ENCODE measurements at places on chromosomes 2 and 18.

GRCh38 chr2:18404708-18405107 lies 155.7 kb downstream of the RDH14 start:
- no peak overlapping the region for H3K27ac ChIP-seq
- no peaks in the 10 kb centered on the region for H3K4me1 ChIP-seq
- no peak for DNase-seq
- H3K4me3 ChIP-seq, result no peak overlapping the region
- H3K27me3 ChIP-seq, result no peaks in the 10 kb centered on the region
- H3K36me3 ChIP-seq, result no peaks in the 10 kb centered on the region

- no peak overlapping the region for H3K4me3 ChIP-seq
- H3K4me1 ChIP-seq, result peaks cover 62% of the 10 kb centered on the region
- H3K27me3 ChIP-seq, result no peaks in the 10 kb centered on the region
- H3K27ac ChIP-seq, result no peak overlapping the region
These were observed 149.7 kb downstream of the LDLRAD4 start for GRCh38 chr18:13368080-13368813.

- no peak overlapping the region for H3K27ac ChIP-seq
- peaks cover 7% of the 10 kb centered on the region for H3K36me3 ChIP-seq
- H3K4me3 ChIP-seq, result no peak overlapping the region
- no peaks in the 10 kb centered on the region for H3K27me3 ChIP-seq
- no peak for DNase-seq
These were observed 108.0 kb downstream of the RNF152 start for GRCh38 chr18:61784834-61785233.

DNA sequence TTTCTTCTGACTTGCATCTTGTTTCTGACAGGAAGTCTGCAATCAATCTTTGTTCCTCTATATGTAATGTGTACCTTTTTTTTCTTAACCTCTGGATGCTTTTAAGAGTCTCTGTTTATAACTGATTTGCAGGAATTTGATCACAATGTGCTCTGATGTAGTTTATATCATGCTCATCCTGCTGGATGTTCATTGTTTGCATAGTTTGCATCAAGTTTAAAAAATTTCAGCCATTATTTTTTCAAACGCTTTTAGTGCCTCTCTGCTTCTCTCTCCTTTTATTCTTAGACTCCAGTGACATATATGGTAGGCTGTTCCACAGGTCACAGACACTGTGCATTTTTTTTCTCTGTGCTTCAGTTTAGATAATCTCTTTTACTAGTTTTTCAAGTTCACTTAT lies 23.9 kb downstream of the RBKS start:
- H3K27ac ChIP-seq, result no peak overlapping the region
- no peaks in the 10 kb centered on the region for H3K27me3 ChIP-seq
- peaks cover 9% of the 10 kb centered on the region for H3K4me1 ChIP-seq
- no peaks in the 10 kb centered on the region for H3K36me3 ChIP-seq
- no peak overlapping the region for H3K4me3 ChIP-seq
- DNase-seq, result no peak

DNA sequence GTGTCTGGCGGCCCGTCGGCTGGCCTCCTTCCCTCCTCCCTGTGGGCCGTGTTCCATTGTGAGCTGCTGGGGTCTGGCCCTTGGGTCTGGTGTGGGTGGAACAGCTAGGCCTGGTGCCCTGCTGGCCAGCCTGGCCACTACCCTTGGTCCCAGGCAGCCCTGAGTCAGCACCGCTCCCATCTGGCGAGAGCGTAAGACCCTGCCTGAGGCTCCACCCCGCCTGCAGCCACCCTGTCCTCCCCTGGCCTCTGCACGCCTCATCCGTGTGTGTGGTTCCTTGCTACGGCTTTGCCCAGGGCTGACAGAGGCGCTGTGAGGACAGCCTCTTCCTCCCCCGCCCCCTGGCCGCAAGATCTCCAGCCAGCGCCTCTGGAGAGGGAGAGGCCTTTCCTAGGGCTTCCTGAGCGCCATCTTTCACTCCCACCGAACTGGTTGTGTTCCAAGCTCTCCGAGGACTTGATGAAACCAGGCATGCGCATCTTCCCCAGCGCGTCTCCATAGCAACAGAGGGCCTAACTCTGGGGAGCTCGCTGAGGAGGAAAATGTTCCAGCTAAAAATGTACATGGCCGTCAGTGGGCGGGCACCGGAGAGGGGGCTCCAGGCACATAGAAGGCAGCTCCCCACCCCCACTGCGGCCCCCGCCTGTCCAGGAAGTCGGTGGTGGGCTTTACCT lies 83.0 kb downstream of the STPG4 start:
- peak; percentile 82 for DNase-seq
- peaks cover 87% of the 10 kb centered on the region for H3K4me1 ChIP-seq
- no peaks in the 10 kb centered on the region for H3K27me3 ChIP-seq
- H3K27ac ChIP-seq, result peak overlapping the region; percentile 95
- no peak overlapping the region for H3K4me3 ChIP-seq
- H3K36me3 ChIP-seq, result peaks cover 6% of the 10 kb centered on the region

DNA sequence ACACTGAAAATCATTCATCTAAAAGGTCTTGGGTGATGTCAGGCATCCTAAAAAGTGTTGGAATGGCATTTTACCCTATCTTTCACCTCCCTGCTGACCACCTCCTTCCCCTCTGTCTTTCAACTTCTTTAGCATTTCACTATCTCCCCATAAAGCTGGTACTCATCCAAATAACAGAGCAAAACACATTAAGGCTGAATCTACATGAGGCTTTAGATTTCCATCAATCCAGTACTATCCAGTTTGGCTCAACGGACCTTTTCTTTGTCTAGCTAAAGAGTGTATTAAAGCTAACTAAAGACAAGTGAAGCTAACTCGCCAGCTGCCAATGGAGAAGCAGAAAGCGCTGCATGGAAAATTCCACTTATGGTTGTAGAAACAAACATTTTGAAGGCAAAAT lies 122.5 kb upstream of the NCKAP5 start:
- no peaks in the 10 kb centered on the region for H3K4me1 ChIP-seq
- no peaks in the 10 kb centered on the region for H3K36me3 ChIP-seq
- DNase-seq, result no peak
- no peak overlapping the region for H3K27ac ChIP-seq

GRCh38 chr18:777021-777420 lies 35.0 kb downstream of the YES1 start:
- DNase-seq, result no peak
- H3K27me3 ChIP-seq, result no peaks in the 10 kb centered on the region
- no peak overlapping the region for H3K4me3 ChIP-seq
- no peak overlapping the region for H3K27ac ChIP-seq
- H3K36me3 ChIP-seq, result no peaks in the 10 kb centered on the region
- H3K4me1 ChIP-seq, result peaks cover 23% of the 10 kb centered on the region

GRCh38 chr2:189576396-189576795 lies 4.2 kb downstream of the SLC40A1 start:
- no peaks in the 10 kb centered on the region for H3K27me3 ChIP-seq
- no peak for DNase-seq
- no peak overlapping the region for H3K4me3 ChIP-seq
- H3K36me3 ChIP-seq, result peaks cover 16% of the 10 kb centered on the region

DNA sequence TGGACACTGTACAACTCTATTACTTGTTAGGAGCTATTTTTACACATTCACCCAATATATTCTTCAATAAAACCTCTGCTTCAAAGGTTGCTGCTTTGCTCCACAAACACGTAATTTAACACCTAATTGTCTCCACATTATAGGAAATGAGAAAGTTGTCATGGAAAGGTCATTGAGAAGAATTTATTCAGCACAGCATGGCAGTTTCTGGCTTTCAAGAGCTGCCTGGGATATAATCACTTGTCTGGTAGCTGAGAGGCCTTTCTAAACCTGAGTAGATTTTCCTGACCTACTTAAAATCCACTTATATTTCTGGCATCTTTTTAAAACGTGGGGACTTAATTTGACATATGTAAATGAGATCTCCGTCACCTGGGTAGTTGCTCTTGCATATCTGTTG lies 216.1 kb downstream of the ZNF804A start:
- DNase-seq, result no peak
- no peak overlapping the region for H3K27ac ChIP-seq
- no peaks in the 10 kb centered on the region for H3K4me1 ChIP-seq
- no peaks in the 10 kb centered on the region for H3K36me3 ChIP-seq

DNA sequence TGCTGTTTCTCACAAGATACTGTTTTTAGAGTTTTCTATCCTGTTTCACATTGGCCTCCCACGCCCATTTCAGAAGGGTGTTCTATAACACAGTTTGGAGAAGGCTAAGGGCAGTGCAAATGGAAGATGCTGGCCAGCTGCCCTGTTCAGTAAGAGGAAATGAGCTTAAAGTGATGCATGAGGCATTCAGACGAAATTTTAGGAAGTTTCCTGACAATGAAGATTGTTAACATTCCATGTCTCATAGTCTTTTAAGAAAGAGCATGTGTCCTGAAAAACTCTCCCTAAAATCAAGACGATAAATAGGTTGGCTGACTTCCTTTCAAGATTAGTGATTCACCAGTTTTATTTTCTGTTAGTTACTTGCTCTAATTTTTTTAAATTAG lies 484.2 kb upstream of the NRP2 start:
- H3K4me3 ChIP-seq, result no peak overlapping the region
- no peak for DNase-seq
- peaks cover 13% of the 10 kb centered on the region for H3K4me1 ChIP-seq
- peak overlapping the region; percentile 43 for H3K27ac ChIP-seq
- H3K27me3 ChIP-seq, result no peaks in the 10 kb centered on the region
- H3K36me3 ChIP-seq, result peaks cover 3% of the 10 kb centered on the region

- H3K4me1 ChIP-seq, result peaks cover 10% of the 10 kb centered on the region
- H3K27ac ChIP-seq, result no peak overlapping the region
- H3K27me3 ChIP-seq, result peaks cover 18% of the 10 kb centered on the region
- DNase-seq, result no peak
- no peaks in the 10 kb centered on the region for H3K36me3 ChIP-seq
- H3K4me3 ChIP-seq, result no peak overlapping the region
These were observed 6.0 kb upstream of the NFATC1 start for GRCh38 chr18:79389689-79390088.

- H3K27me3 ChIP-seq, result peaks cover 5% of the 10 kb centered on the region
- no peak overlapping the region for H3K4me3 ChIP-seq
- H3K36me3 ChIP-seq, result no peaks in the 10 kb centered on the region
- H3K4me1 ChIP-seq, result no peaks in the 10 kb centered on the region
These were observed 349.2 kb upstream of the ID2 start for GRCh38 chr2:8332646-8333045.

DNA sequence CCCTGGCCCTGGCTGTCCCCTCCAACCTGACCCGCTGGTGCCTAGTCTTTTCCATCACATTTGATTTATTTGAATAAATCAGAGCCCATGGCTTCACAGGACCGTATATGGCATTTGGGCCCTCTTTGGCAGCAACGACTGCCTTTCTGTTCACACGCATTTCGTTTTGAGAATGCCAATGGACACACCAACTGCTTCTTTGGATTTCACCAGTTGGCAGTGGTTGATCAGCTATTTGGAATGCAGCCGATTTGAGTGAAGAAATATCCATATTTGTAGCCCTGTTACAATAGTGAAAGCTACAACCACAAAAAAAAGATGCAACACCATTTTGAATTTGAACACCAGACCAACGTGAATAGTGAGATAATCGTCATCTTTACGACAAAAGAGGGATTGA lies 56.5 kb downstream of the GNAL start:
- no peaks in the 10 kb centered on the region for H3K4me1 ChIP-seq
- H3K27ac ChIP-seq, result no peak overlapping the region
- H3K36me3 ChIP-seq, result no peaks in the 10 kb centered on the region
- no peak for DNase-seq

- peaks cover 6% of the 10 kb centered on the region for H3K4me1 ChIP-seq
- no peaks in the 10 kb centered on the region for H3K27me3 ChIP-seq
- H3K36me3 ChIP-seq, result no peaks in the 10 kb centered on the region
These were observed 971.0 kb upstream of the CDH2 start for GRCh38 chr18:29147944-29148343.

DNA sequence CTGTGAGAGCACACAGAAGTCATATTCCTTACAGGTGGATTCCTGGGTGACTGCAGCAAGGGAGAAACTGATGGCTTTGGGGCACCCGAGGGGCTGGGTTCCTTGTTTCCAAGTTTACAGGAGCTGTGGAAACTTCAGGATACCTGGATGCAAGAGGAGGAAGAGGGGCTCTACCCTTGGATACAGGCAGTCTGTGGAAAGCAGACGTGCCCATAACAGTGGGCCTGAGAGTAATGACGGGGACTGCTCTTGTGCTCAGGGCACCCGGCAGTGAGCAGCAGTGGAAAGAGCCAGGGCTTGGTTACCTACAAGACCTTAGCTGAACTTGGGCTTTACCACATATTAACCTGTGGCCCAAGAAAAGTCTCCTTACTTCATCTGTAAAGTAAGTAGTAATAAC lies 102.2 kb upstream of the TGFA start:
- H3K4me1 ChIP-seq, result no peaks in the 10 kb centered on the region
- H3K27ac ChIP-seq, result no peak overlapping the region
- H3K27me3 ChIP-seq, result peaks cover 61% of the 10 kb centered on the region
- H3K36me3 ChIP-seq, result no peaks in the 10 kb centered on the region

DNA sequence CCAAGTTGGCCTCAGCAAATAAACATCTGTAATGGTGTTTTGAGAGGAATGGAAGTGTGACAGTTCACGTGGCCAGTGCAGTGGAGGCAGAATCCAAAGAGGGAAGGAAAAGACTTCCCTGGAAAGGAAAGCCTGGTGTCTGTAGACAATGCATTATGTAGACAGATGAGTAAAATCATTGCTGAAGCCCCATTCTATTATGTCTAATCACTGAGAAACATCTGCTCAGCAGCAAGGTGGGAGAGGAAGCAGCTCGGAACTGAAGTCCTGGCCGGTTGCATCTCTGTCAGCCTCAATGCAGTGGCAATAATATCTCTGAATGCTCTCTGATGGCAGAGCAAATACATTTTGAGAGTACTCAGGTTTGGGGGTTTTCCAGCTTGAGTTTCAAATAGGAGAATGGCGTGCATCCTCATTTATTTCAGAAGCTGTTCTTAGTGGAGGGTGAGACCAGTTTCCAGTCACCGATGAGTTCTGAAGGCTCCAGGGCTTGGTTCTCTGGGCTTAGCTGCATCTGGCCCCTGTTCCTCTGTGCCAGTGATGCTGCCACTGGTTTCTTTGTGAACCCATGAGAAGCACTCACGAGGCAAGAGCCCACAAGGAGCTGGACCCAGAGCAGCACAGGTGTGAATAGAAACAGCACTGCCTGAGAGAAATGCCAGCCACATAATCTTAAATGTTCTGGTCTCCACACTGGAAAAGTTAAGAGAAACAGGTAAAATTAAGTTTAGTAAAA lies 63.3 kb downstream of the RPIA start:
- H3K27me3 ChIP-seq, result no peaks in the 10 kb centered on the region
- peaks cover 20% of the 10 kb centered on the region for H3K36me3 ChIP-seq
- no peak overlapping the region for H3K27ac ChIP-seq
- no peak overlapping the region for H3K4me3 ChIP-seq
- DNase-seq, result no peak

GRCh38 chr2:35858216-35858615 lies 497.4 kb upstream of the CRIM1 start:
- no peak overlapping the region for H3K27ac ChIP-seq
- H3K4me1 ChIP-seq, result no peaks in the 10 kb centered on the region
- peaks cover 12% of the 10 kb centered on the region for H3K27me3 ChIP-seq
- no peak for DNase-seq
- H3K36me3 ChIP-seq, result no peaks in the 10 kb centered on the region

Measured in chondrocyte (in vitro differentiated cells).